KG1 (cell line): ENCODE measurements at places on chromosomes 2 and 18.

DNA sequence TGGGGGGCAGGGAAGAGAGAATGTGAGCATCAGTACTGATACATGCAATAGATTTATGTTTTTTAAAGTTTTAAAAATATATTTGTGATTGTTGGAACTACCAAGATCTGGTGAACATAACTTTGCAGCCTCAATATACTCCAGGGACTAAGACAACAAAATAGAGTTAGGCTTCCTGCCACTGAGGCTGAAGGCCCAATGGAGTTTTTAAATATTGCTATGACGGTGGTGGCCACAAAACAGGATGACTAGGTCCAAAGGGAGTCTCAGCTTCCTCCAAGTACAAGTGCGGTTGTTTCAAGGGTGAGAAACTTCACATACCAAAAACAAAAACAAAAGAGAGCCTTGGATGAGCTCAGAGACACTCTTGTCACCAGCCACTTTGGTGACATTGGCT is 72.9 kb downstream of the CCBE1 start:
- DNase-seq: no peak

GRCh38 chr2:226953206-226953605 is 117.4 kb downstream of the RHBDD1 start:
- DNase-seq: no peak

DNA sequence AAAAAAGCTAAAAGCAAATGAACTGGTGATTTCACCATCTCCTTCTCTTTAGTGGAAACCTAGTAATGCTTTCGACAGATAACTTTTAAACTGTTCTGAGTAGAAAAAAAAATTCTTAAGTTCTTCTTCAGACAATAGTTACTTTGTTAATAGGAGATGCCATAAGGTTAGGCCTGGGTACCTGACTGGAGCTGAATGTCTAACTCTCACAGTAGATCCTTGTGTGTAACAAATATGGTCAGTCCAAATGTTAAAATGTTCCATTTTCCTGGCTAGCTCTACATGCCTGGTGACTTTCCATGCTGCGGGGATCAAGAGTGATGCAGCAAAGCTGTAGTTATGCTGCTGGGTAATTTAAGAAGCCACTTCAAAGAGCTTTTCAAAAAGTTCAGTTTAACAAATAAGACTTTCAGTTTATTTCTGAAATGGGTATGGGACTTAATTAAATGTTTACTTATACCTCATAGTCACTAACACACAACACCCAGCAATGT is 264.0 kb upstream of the SESTD1 start:
- no peak for DNase-seq

DNA sequence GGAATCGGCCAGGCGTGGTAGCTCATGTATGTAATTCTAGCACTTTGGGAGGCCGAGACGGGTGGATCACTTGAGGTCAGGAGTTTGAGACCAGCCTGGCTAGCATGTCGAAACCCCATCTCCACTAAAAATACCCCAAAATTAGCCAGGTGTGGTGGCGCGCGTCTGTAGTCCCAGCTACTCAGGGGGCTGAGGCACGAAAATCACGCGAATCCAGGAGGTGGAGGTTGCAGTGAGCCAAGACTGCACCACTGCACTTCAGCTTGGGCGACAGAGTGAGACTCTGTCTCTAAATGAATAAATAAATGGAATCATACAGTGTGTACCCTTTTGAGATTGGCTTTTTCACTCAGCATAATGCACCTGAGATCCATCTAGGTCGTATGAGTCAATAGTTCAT is 19.4 kb upstream of the TTC39C start:
- no peak for DNase-seq

DNA sequence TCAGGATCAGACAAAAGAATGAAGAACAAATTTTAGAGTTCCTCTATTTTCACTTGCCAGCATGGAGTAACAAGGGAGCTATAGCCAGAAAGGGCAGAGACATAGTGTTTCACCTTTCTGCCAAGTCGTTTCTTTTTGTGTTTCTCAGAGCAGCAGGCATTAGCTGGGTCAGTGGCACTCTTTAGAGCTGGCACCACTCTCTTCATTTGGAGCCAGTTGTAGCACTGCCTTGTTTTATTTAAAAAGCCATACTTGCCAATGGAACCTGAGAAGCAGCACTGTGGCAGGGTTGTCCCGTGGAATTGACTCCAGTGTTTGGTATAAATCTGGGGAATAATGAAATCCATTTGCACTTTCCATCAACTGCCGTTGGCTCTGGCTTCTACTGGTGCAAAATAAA is 64.0 kb downstream of the LRRTM4 start:
- no peak for DNase-seq

DNA sequence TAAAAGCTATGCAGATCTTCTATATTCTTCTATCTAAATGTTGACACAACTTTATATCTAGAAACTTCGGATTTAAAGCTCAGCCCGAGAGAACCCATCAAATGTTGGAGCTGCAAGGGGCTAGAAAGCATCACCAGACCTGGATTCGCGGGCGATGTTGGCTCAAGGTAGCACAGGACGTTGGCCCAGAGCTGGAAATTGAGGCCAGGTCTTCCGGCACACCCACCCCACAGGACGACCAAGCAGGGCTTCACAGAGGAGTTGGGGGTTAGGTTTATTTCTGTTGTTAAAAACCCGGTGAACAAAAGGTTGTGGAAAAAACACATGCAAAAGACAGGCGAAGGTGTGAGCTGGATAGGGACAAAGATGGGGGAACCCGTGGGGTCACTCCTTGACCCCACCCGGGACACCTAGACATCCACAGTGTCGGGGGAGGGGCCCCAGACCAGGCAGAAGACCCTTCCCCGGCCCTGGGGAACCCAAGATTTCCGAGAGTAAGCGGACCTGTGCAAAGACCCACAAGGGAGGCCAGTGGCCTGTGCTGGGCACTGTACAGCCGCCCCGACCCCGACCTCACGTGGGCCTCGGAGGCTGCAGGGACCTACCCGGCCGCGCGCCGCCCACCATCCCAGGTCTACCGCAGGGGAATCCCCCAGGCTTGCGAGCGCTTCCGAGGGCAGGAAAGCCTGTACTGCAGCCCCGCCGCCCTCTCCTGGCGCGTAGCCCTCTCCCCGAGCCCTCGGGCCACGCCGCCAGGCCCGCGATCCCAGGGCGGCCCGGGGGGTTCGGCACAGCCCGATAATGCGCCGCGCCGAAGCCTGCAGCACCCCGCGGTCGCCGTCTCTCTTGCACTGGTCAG is 1.8 kb upstream of the AGBL5 start:
- DNase-seq: no peak

GRCh38 chr2:195270466-195271039 is 386.5 kb upstream of the SLC39A10 start:
- DNase-seq: no peak

- DNase-seq: no peak
These were observed 61.0 kb upstream of the TAF1B start for GRCh38 chr2:9782197-9782719.

GRCh38 chr18:22932885-22933205 is 283 bp upstream of the RBBP8 start:
- no peak for DNase-seq

GRCh38 chr18:55121397-55122170 is 162.3 kb upstream of the CCDC68 start:
- DNase-seq: no peak

DNA sequence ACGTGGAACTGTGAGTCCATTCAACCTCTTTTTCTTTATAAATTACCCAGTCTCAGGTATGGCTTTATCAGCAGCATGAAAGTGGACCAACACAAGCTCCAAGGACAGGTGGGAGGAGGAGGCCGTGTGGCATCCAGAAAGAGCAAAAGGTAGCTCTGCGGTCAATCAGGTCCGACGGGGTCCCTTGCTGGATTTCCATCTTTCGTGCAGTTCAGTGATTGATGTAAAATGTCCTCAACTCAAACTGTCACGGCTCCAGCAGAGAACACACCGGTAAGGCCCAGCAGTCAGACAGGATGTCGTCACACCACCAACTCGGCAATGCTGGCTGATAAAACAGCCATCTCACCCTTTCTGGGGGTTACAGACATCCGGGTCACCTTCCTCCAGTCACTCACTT is 123.3 kb downstream of the PXDN start:
- no peak for DNase-seq

DNA sequence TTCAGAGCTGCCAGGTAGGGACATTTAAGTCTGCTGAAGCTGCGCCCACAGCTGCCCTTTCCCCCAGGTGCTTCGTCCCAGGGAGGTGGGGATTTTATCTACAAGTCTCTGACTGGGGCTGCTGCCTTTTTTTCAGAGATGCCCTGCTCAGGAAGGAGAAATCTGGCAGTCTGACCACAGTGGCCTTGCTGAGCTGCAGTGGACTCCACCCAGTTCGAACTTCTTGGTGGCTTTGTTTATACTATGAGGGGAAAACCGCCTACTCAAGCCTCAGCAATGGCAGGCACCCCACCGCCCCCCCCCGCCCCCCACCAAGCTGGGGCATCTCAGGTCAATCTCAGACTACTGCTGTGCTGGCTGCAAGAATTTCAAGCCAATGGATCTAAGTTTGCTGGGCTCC is 458.1 kb upstream of the RAB12 start:
- no peak for DNase-seq

DNA sequence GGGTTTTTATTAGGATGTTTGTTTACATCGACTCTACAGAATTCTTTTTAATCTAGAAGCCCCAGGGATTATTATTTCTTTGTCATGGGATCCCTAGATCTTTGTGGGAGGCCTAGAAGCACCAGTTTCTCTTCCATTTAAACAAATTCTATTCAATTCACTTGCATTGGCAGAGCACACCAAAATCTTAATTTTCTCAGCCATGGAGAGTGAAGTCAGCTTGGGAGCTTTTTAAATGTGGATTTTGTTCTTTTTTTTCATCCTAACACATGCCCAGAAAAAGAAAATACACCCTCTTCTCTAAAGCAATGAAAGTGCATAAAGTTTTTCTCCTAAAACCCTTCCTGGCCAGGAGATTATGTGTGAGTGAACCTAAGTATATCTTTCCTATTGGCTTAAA is 38.5 kb downstream of the CDCA7 start:
- DNase-seq: no peak

DNA sequence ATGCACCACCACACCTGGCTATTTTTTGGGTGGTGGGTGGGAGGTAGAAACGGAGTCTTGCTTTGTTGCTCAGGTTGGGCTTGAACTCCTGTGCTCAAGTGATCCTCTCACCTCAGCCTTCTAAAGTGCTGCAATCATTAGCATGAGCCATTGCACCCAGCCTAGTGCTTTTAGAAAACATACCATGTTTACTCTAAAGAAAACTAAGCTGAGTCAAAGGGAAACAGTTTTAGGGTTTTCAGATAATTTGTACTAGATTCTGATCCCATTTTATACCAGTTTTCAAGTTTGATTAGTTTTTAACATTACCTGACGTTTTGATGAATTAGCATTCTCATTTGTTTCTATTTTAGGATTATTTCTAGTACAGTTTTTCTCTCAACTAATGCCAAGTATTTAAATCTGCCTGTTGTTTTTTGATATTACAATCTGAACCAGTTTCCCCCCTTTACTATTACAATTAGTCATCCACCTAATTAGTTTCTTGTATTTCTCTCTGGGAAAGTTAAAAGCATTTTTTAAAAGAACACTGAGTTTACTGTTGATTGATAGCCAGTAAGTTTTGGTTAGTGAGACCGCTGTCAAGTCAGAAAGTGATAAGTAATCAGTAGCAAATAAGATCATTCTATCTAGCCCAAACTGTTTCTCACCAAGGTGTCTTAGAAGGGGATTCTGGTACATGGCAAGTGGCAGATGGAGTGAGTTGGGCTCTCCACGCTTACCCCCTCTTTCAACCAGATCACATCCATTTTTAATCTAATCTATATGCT is 24.2 kb upstream of the TBR1 start:
- DNase-seq: no peak

- DNase-seq: no peak
These were observed 185.9 kb upstream of the CCDC150 start for GRCh38 chr2:196453613-196454047.

DNA sequence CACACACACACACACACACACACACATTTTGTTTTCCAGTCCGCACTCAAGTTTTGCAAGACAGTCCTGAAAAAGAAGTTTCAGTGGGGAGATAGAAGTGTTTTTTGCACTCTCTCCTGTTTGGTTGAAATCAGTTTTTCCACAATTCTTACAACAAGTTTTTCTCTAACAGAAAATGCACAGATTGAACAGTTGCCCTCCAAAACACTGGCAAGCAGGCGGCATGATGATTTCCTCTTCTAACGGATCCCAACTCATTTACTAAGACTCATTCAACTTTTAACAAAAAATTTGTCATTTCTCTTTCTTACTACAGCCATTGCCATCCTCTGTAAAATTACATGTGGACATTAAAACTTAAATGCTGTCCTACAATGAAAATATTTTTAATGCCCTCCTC is 117.6 kb upstream of the DTNA start:
- DNase-seq: no peak

- no peak for DNase-seq
These were observed 50.5 kb upstream of the CREB1 start for GRCh38 chr2:207479198-207479785.

DNA sequence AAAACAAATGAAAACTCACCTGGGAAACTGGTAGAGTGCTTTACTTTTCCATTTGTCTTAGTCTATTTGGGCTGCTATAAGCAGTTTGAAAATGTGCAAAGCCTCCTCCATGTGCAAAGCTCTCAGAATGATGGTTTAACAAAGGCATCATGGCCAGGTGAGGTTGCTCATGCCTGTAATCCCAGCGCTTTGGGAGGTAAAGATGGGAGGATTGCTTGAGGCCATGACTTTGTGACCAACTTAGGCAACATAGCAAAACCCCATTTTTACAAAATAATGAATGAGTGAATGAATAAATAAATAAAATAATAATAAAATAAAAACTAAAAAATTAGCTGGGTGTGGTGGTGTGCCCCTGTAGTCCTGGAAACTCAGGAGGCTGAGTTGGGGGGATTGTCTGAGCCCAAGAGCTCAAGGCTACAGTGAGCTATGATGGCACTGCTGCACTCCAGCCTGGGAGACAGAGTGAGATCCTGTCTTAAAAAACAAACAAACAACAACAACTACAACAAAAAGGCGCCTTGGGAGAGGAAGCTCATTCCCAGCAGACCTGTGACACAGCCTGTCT is 71.8 kb downstream of the MYCN start:
- DNase-seq: no peak

- no peak for DNase-seq
These were observed 516.2 kb downstream of the DCDC2C start for GRCh38 chr2:4219571-4219970.

DNA sequence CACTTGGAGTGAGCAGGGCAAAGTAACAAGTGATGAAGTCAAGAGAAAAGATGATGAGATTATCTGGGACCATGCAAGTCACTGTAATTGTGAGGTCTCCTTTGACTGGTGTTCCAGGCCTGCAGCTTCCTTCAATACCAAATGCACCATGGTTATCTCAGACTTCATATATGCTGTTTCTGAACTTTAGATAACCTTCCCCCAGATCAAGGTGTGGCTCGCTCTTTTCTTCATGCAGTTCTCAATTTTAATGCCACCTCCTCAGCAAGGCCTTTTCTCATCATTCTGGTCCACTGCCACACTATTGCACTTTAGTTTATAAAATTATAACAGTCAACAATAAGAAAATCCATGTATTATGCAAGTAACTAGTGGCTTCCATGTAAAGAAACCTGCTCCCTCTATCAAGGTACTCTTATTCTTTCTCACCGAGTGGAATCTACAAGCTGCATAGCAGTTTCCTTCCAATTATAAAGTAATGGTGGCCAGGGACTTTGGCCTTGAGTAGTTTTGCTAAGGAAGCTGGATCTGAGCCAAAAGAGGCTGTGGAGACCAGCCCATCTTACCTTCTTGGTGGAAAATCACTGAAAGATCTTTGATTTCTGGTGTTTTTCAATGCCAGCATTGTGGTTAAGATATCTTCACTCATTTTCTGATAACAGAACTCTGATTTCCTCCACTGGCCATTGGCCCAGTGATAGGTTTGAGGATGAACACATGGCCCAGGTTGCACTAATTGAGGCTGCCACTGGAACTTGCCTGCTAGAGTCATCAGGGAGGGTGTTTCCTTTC is 113.6 kb downstream of the KCNE4 start:
- no peak for DNase-seq
